Right renal pelvis (tissue), 4 donors: ENCODE measurements at places on chromosomes 11 and 22. TPM values are rescaled to one million over a fixed set of nuclear protein-coding genes. Genes with fewer than 3 reads are reported as not detected.

SCGB2A2 gene
- polyA plus RNA-seq, result not detected

DERL3 gene
- polyA plus RNA-seq, result 3.6 TPM

- DNase-seq, result peak; percentile 62
These were observed at the start of gene PATZ1 for GRCh38 chr22:31346255-31346732. PATZ1 (minus strand) TSS chr22:31346346; CDS start chr22:31345602, 744 bp downstream.

- no peak for DNase-seq
These were observed 5.4 kb downstream of the MUC5B start for GRCh38 chr11:1228101-1228821.

- DNase-seq, result no peak
These were observed 24.8 kb upstream of the TSKU start for GRCh38 chr11:76758311-76758710.

CHKB gene
- polyA plus RNA-seq, result 86.7 TPM

SYCE3 gene
- polyA plus RNA-seq, result not detected

PVALB gene
- polyA plus RNA-seq, result 3.6 TPM
